ENCODE measurements at places on chromosomes 12 and 14.

- DNase-seq: no peak
These were observed 58.0 kb downstream of the KCNA5 start for GRCh38 chr12:5101686-5102085.

DNA sequence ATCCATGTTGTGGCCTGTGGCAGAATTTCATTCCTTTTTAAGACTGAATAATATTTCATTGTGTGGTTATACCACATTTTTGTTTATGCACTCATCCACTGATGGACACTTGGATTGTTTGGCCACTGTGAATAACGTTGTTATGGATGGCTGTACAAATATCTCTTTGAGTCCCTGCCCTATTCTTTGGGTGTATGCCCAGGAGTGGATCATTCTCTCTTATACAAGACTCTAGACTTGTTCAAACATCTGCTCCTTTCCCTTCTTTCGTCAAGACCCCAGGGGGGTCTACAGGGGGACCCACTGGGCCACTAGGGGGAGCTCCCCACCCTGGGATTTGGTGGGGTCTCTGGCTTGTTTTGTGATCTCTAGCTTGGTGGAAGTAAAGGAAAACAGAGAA, 77.4 kb downstream of the FBXL14 start:
- no peak for DNase-seq

DNA sequence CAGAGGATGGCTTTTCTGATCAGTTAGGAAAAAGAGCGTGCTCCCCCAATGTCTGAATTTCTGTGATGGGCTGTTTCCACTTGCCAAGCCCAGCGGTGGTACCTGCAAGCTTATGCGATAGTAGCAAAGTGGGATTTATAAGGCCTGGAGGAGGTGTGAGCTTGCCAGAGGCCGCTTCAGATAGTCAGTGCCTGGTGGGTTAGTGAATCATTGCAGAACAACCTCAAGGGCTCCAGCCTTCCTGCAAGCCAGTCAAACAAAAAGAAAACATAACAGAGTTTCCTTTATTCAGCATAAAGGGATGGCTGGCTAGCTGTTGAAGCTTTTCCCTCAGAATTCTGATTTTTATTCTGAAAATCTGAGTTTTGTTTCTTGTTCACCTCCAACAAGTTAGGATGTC, 7.6 kb upstream of the BMP4 start:
- DNase-seq: no peak

GRCh38 chr12:128259556-128260070, 7.4 kb upstream of the TMEM132C start:
- DNase-seq: peak; percentile 48

- no peak for DNase-seq
These were observed 24.3 kb upstream of the SUPT16H start for GRCh38 chr14:21408147-21408546.

- no peak for DNase-seq
These were observed 20.5 kb downstream of the ZBTB42 start for GRCh38 chr14:104821229-104821945.

- no peak for DNase-seq
These were observed 5.2 kb upstream of the CLEC9A start for GRCh38 chr12:10025236-10025635.

- peak; percentile 34 for DNase-seq
These were observed 252.6 kb downstream of the FOXN3 start for GRCh38 chr14:89164168-89165073.

DNA sequence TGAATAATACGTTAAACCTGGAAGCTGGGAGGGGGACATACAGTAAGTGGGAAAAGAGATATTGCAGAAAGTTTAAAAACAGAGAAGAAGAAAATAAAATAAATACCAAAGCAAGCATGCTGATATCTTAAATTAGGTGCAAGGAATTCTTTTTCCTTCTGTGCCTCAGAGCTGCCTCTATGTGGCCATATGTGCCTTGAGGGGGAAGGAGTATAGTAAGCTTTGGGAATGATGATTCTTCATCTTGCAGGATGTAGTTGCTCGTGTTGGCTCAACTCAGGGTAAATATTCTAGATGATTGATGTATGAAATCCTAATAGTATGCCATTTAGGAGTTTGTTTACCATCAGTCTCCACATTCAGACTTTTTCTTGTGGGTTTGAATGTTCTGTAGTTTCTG, 251.4 kb downstream of the RGS6 start:
- DNase-seq: no peak

DNA sequence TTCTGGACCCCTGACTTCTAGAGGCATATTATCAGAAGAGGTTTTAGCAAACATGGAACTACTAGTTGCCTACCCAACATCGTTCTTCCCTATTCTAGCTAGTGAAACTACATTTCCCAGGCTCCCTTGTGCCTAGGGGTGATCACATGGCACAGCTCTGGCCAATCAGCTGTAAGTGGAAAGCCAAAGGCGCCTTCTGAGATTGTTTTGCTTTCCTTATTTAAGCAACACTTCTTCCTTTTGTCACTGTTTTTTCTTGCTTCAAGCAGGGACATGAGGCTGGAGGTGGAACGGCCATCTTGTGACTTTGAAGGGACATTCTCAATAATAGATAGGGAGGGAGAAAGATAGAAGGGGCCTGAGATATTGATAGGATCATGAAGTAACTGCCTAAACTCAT, 136.7 kb downstream of the ZNF664 start:
- peak; percentile 64 for DNase-seq

DNA sequence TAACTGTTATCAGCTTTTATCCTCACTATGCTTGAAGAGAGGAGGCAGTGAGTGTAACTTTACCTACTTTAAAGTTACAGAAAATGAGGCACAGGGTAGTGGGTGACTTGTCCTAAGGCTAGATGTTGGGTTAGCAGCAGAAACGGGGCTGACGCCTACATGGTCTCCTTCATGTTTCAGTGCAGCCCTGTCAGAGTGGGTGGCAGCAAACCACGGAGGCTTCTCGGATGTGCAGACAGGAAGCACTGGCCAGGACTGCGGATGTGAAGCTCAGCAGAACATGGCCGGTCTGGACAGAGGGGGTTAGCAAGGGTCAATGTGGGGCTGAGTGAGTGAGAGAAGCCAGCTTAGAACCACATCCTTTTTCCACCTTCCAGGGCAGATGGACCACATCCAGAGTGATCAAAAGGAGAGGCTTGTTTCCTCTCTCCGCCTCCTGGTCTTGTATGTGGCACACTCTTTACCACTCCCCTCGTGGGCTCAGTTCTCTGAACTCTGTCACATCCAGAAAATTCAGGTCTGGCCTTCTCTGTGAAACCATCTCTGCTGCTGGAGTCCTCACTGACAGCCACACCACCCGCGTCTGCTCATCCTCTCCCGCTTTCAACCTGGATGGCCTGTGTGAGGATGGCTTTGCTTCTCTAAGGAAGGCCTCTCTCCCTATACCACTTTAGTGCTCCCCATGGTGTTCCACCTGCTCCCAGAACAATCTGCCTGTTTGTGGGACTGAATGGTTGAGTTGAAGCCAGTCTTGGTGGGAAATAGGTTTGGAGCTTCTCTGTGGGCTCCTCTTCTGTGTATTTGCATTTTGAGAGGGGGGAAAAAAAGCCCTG, 14.1 kb downstream of the SUSD6 start:
- peak; percentile 69 for DNase-seq

DNA sequence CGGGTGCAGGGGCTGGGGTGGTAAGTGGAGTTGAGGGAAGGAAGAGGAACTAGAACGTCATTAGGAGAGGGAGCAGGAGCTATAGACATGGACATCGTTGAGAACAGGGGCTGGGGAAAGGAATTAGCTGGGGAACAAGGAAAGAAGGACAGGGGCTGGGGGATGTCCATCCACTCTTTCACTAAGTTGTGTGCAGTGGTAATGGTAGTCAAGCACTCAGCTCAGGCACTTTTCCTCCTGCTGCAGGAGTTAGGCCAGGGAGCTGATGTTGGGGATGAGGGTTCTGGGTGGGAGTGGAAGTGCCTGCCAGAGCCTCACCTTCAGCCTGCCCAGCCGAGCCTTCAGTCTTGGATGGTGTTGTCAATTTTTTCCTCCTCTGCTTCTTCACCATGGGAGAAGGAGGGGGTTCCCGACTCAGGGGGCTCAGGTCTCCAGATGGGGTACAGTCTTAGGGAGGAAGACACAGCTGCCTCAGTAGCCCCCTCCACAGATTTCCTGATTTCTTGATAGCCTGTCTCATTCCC, 9.2 kb downstream of the AGAP2 start:
- peak; percentile 13 for DNase-seq

- DNase-seq: no peak
These were observed 187.5 kb downstream of the PCNX1 start for GRCh38 chr14:71094722-71095121.

GRCh38 chr12:24555730-24556129, 393.2 kb downstream of the BCAT1 start:
- no peak for DNase-seq

DNA sequence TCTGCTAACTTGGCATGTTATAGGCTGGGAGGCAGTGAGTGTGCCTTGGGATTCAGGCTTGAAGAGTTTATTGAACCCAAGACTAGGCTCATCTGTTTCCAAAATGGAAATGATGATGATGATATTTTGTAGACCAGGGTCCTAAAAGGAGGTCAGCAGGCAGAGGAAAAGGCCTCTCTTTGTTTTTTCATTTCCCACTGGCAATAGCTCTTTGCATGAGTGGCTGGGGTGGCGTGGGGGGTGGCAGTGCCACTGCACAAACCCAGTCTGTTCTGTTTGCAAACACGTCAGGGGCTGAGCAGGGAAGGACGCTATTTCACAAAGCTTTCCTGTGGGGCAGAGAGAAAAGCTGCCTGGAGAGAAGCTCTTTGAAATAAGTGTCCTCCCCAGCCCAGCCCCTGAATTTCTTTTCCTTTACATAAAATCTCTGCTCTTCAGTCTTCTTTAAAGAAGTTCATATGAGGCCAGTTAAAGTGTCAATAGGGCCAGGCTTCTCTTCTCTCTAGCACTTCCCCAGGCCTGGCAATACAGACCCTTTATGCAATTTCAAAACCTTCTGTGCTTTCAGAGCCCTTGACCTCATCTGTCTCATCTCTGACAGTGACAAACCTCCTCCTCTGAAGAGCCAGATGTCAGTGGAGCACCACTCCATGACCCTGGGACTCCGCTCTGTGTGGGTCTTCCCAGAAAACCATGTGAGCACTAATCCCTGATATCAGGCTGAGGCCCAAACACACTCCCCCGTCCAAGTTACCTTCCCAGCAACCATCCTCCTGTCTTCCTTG, 72.8 kb downstream of the ZNF664 start:
- DNase-seq: no peak

- no peak for DNase-seq
These were observed 108.6 kb downstream of the ETV6 start for GRCh38 chr12:11758087-11758486.

- no peak for DNase-seq
These were observed 9.5 kb downstream of the DCN start for GRCh38 chr12:91173124-91173523.

- DNase-seq: no peak
These were observed 36.8 kb downstream of the ZFP36L1 start for GRCh38 chr14:68756000-68756481.

DNA sequence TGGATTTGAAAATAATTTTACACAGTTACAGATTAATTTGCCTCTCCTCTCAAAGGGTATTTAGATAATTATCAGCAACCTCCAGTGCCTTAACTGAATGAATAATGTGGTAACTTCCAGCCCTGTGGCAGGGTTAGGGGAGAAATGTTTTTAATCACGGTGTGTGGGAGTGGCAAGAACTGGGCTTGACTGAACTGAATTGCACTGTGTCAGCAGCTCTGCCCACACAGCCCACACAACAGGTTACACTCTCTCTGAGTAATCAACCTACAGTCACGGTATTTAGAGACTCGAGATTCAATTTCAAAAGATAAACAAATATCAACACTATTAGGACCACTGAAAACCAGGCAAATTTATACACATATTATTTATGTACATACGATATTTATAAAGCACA, 198.5 kb downstream of the KCNC2 start:
- DNase-seq: no peak

GRCh38 chr14:49935526-49935925, 42.6 kb downstream of the ARF6 start:
- DNase-seq: no peak

- DNase-seq: no peak
These were observed 28.4 kb downstream of the LRTM2 start for GRCh38 chr12:1848745-1849144.

DNA sequence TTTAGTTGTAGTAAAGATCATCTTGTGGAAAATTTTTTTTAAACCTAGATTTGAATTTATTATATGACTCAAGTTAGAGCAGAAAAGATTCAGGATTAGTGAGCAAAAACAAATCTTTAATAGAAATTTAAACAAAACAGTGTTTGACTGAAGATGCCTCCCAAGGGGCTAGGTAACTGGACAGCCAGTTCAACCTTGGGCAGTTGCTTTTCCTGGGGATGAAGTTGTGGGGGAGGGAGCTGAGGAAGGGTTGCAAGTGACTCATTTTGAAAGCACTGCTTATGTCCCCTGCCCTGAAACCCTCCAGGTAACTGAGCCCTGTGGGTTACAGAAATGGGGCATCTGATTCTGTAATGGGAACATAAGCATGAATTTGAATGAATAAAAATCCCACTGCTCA, 13.1 kb downstream of the CFAP54 start:
- no peak for DNase-seq

DNA sequence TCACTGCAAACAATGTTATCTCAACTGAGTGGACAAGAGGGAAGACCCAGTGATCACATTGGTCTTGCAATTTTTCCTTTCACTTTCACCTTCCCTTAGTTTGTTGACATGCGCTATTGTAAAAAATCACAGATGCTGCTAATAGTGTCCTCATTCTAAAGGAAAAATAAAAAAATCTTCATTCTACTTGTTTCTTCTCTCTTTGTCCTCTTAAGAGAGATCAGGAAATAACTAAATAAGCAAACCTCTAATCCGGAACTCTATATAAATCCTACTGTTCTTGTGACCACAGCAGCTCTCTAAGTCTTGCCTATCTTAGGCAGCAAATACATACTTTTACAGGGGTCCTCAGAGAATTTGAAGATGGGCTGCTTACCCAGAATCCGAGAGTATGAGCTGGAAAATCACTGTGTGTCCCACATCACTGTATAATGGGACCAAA, 257.7 kb downstream of the NAV3 start:
- no peak for DNase-seq

- no peak for DNase-seq
These were observed 181.5 kb downstream of the CCER1 start for GRCh38 chr12:90773491-90773890.

GRCh38 chr14:89012282-89013097, 188.0 kb downstream of the TTC8 start:
- DNase-seq: no peak

- no peak for DNase-seq
These were observed 62.2 kb upstream of the WSCD2 start for GRCh38 chr12:108066583-108067577.

DNA sequence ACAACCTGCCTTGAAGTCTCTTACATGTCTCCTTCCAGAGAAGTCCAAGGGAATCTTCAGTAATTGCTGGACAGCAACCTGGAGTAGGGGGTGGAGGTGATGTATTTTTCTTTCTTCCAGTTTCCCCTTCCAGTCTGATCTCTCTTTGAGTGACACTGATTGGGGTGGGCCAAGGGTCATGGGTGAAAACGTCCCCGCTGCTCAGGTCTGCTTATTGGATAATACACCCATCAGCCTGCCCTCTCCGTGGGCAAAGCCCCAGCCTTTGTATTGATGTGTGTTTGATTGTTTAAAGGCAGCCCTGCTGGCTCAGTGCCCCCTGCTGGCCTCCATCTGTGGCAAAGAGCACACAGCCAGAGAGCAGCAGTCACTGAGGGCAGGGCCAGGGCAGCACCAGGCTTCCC, 35.7 kb upstream of the ATP2A2 start:
- peak; percentile 52 for DNase-seq

- DNase-seq: no peak
These were observed 35.4 kb upstream of the CHST11 start for GRCh38 chr12:104421343-104421742.
